ENCODE measurements at places on chromosomes 12 and 14. TPM values are rescaled to one million over a fixed set of nuclear protein-coding genes. Genes with fewer than 3 reads are reported as not detected.
A peak's percentile ranks its signal among the peaks of the same experiment; 100 is the strongest.

Gene ARID4A
- total RNA-seq: 30.5 TPM

Gene TAS2R9
- total RNA-seq: not detected

Gene HOXC13
- not detected for total RNA-seq

Gene SLCO1B3
- not detected for total RNA-seq

Gene SPX
- 0.19 TPM for total RNA-seq

Gene TPPP2
- total RNA-seq: not detected

Gene MFAP5
- total RNA-seq: not detected

Gene LAG3
- total RNA-seq: 4.7 TPM

Gene DTX1
- total RNA-seq: 8.1 TPM

Gene GNB3
- 21.2 TPM for total RNA-seq

Gene GCN1
- total RNA-seq: 114 TPM

Gene KRT6B
- not detected for total RNA-seq

Gene DACT1
- 5.2 TPM for total RNA-seq

Gene CD163
- total RNA-seq: not detected

Gene PIGH
- 19.9 TPM for total RNA-seq

Gene CMKLR1
- 0.32 TPM for total RNA-seq

GRCh38 chr14:70807898-70808415 is 1.4 kb downstream of the MAP3K9 start:
- H3K27me3 ChIP-seq: peaks cover 14% of the 10 kb centered on the region
- no peak overlapping the region for H3K27ac ChIP-seq
- H3K36me3 ChIP-seq: no peaks in the 10 kb centered on the region
- H3K4me3 ChIP-seq: peak overlapping the region; percentile 83
- DNase-seq: no peak
- H3K4me1 ChIP-seq: peaks cover 6% of the 10 kb centered on the region

DNA sequence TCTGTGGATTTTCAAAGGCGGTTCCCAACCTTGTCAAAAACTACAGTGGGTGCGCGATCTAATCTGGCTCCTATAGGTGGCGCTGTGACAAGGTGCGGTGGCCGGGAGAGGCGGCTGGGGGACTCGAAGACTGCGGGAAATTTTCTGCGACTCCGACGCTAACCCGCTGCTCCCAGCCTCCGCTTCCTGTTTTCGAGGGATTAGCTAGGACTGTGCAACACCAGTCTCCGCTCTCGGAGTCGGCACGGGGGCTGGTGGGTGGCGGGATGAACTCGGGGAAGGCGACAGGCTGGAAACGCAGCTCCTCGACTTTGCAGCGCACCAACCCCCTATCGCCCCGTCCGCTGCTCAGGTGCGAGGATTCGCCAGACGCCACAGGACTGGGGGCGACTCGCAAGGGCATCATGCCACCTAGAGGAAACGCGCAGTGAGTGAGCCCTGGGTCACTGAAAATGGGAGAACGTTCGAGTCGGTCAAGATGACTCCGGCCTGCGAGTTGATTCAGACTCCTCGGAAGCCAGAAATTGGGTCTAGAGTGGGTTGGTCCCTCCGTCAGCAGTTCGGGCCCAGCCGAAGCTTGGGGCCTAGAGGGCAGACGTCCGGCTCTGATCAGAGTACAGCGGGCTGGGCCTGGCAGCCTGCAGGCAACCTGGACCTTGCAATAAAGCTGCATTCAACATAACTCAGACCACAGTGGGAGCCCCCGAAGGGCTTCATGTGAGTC is 5.5 kb upstream of the PAX9 start:
- peaks cover 14% of the 10 kb centered on the region for H3K4me1 ChIP-seq
- no peak overlapping the region for H3K27ac ChIP-seq
- H3K4me3 ChIP-seq: peak overlapping the region; percentile 39
- no peaks in the 10 kb centered on the region for H3K36me3 ChIP-seq
- peaks cover 100% of the 10 kb centered on the region for H3K27me3 ChIP-seq

GRCh38 chr12:93466625-93467350 is 526 bp upstream of the MRPL42 start:
- DNase-seq: no peak
- H3K4me1 ChIP-seq: peaks cover 31% of the 10 kb centered on the region
- H3K4me3 ChIP-seq: peak overlapping the region; percentile 95

GRCh38 chr12:90303771-90304170 is 595.1 kb upstream of the ATP2B1 start:
- no peak for DNase-seq
- H3K36me3 ChIP-seq: no peaks in the 10 kb centered on the region
- no peaks in the 10 kb centered on the region for H3K4me1 ChIP-seq

GRCh38 chr14:61963926-61964325 is 201.7 kb downstream of the SNAPC1 start:
- H3K4me3 ChIP-seq: no peak overlapping the region
- H3K36me3 ChIP-seq: no peaks in the 10 kb centered on the region
- no peaks in the 10 kb centered on the region for H3K27me3 ChIP-seq
- no peak overlapping the region for H3K27ac ChIP-seq

- H3K4me1 ChIP-seq: no peaks in the 10 kb centered on the region
- no peak overlapping the region for H3K4me3 ChIP-seq
- peaks cover 5% of the 10 kb centered on the region for H3K36me3 ChIP-seq
- H3K27me3 ChIP-seq: no peaks in the 10 kb centered on the region
- DNase-seq: no peak
Observed at GRCh38 chr12:25710128-25710527, 157.0 kb upstream of the LMNTD1 start.

DNA sequence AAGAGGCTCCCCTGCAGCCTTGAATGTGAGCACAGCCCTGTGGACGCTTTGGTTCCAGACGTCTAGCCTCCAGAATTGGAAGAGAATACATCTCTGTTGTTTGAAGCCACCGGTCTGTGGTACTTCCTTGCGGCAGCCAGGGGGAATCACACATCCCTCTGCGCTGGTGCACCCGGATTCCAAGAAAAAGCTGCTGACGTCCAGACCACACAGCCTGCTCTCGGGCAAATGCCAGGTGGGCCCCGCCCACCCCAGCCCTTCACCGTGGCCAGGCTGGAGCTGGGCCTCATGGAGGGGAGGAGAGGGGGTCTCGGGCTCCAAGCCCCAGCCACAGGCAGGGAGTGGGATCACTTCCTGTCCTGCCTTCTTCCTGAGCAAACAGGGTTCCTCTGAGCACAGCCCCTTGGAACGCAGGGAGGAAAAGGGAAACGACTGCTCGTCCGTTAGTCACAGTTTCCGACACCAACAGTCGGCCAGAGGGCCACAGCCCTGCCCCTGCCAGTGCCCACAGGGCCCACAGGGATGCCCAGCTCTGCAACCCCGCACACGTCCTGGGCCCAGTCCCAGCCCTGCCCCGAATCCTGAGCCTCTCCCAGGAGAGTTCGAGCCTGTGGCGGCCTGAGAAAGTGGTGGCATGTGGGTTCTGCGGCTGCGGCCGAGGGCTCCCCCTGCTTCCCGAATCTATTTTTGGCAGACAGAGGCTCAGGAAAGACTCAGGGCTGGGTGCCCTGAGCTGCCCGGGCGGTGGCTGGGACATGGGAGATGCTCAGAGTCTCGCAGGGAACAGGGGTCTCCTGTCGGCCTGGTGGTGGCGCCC is 85.3 kb downstream of the RFLNA start:
- H3K36me3 ChIP-seq: no peaks in the 10 kb centered on the region
- peaks cover 11% of the 10 kb centered on the region for H3K4me1 ChIP-seq
- H3K27me3 ChIP-seq: no peaks in the 10 kb centered on the region
- DNase-seq: no peak

GRCh38 chr12:33514893-33515292 is 75.3 kb upstream of the SYT10 start:
- no peaks in the 10 kb centered on the region for H3K4me1 ChIP-seq
- H3K27ac ChIP-seq: no peak overlapping the region
- H3K4me3 ChIP-seq: no peak overlapping the region
- no peak for DNase-seq

DNA sequence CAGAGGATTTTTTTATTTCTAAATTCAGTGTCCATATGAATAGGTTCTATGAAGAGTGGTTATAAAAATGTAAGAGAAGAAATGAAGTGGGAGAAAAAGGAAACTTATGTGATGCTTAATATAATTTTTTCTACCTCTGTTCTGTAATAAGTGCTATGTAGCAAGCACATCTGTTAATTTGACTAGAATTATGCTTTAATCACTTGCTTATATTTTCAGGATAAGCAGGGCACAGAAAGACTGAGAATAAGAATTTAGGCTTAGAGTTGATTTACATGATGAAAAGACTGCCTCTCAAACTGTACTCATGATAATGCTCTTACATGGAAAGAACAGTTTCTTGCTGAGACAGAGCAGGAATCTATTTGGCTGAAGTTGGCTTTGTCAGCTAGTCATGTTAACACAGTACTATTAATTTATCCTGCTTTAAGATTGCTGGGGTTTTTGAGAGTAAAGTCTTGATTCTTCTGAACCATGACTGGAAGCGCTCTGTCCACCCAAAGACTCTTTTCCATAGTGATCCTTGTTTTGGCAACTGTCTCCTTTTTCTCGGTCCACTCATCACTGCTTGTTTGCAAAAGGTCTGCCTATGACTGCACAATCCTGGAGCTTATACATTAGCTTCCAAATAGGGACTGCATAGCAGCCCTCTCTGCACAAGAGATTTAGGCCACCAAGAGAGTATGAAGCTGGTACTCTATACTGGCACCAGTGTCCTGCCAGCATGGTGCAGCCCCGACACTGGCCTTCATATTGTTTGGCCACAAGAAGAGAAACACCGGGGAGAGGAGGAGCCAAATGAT is 98.8 kb downstream of the AKAP6 start:
- no peak for DNase-seq
- peaks cover 2% of the 10 kb centered on the region for H3K36me3 ChIP-seq
- H3K27ac ChIP-seq: no peak overlapping the region
- H3K4me1 ChIP-seq: peaks cover 24% of the 10 kb centered on the region
- H3K27me3 ChIP-seq: no peaks in the 10 kb centered on the region
- no peak overlapping the region for H3K4me3 ChIP-seq

DNA sequence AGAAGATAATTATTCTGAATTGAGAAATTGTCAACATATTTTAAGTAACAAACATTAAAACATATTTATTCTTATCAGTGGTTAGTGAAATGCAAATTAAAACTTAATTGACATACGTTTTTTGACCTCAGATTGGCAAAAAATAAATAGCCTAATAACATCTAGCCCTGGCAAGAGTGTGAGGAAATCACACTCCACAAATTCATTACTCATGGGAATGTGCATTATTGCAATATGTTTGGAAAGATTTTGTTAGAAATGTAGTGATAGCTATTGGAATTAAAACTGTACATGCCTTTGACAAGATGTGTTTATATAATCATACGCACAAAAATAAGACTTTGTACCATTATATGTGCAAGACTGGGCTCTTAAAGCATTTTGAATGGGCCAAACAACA is 168.6 kb downstream of the KITLG start:
- H3K36me3 ChIP-seq: no peaks in the 10 kb centered on the region

DNA sequence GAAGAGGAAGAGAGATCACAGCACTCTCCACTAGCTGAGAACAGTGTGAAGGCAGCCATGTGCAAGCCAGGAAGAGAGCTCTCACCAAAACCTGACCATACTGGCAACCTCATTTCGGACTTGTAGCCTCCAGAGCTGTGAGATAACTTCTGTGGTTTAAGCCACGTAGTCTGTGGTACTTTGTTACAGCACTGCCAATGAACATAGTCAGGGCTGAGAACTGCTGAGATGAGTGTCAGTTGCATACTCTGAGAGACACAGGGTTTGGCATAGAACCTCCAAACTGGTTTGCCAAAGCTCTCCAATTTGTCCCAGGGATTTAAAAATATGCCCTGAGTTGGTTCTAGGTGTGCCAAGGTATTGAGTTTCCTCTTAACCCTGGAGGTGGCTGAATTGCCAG is 218.6 kb downstream of the ATP23 start:
- DNase-seq: no peak
- no peaks in the 10 kb centered on the region for H3K27me3 ChIP-seq
- no peak overlapping the region for H3K27ac ChIP-seq
- no peaks in the 10 kb centered on the region for H3K4me1 ChIP-seq
- no peak overlapping the region for H3K4me3 ChIP-seq
- no peaks in the 10 kb centered on the region for H3K36me3 ChIP-seq

DNA sequence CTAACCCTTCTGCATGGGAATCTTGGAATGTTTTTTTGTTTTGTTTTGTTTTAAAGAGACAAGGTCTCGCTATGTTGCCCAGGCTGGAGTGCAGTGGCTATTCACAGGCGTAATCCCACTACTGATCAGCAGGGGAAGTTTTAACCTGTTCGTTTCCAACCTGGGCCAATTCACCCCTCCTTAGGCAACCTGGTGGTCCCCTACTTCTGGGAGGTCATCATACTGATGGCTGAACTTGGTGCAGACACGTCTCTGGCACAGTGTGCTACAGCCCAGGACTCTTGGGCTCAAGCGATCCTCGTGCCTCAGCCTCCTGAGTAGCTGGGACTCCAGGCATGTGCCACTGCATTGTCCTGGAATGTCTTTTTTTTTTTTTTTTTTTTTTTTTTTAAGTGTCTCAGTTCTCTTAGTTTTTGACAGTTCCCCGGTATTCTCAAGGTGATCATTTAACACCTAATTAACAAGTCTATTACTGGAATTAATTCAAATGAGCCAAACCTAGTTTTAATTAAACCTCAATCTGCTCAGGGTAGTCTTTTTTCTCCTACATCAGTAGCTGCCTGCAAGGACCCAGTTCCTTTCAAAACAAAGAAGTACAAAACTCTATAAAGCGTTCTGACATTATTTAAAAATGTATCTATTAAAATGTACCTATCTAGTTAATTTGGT is 49.0 kb upstream of the ISM2 start:
- peaks cover 15% of the 10 kb centered on the region for H3K4me1 ChIP-seq
- no peak overlapping the region for H3K4me3 ChIP-seq
- no peak overlapping the region for H3K27ac ChIP-seq
- DNase-seq: no peak
- peaks cover 6% of the 10 kb centered on the region for H3K36me3 ChIP-seq
- H3K27me3 ChIP-seq: no peaks in the 10 kb centered on the region

DNA sequence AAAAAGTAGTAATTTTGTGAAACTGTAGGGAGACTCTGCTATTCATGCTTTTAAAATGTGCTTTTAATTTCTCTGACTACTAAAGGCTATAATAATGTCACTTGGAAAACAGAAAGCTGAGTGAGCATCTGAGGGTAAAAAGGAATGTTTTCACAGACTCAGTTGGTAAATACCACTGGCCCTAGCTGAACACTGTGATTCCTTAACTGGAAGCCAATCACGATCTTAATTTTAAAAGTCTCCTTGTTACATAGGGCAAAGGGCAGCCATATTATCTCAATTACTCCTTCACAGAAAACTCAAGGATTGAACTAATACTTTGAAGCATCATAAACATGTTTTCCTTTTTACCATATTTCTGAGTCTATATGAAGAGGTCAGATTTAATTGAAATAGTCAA is 41.9 kb downstream of the PAWR start:
- DNase-seq: no peak
- H3K4me3 ChIP-seq: no peak overlapping the region
- H3K4me1 ChIP-seq: peaks cover 5% of the 10 kb centered on the region
- no peak overlapping the region for H3K27ac ChIP-seq
- H3K27me3 ChIP-seq: no peaks in the 10 kb centered on the region

- H3K4me1 ChIP-seq: peaks cover 60% of the 10 kb centered on the region
- DNase-seq: no peak
- no peaks in the 10 kb centered on the region for H3K27me3 ChIP-seq
- no peak overlapping the region for H3K27ac ChIP-seq
- H3K4me3 ChIP-seq: no peak overlapping the region
Observed at GRCh38 chr14:101187816-101188570, 284.5 kb upstream of the RTL1 start.

Data from neural crest cell (in vitro differentiated cells).